ENCODE measurements at places on chromosomes 5 and 9.
A peak's percentile ranks its signal among the peaks of the same experiment; 100 is the strongest.

DNA sequence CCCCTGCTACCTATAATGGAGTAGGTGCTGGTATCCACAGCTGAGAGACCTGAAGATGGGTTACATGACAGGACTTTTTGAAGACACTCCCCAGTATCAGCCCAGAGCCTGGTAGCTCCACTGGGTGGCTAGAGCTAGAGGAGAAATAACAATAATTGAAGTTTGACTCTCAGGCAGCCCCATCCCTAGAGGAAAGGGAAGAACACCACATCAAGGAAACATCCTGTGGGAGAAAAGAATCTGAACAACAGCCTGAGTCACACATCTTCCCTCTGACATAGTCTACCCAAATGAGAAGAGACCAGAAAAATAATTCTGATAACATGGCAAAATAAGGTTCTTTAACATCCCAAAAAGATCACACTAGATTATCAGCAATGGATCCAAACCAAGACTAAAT lies 432.1 kb downstream of the CDH18 start:
- no peak overlapping the region for H3K4me3 ChIP-seq
- no peaks in the 10 kb centered on the region for H3K27me3 ChIP-seq
- no peaks in the 10 kb centered on the region for H3K36me3 ChIP-seq
- H3K27ac ChIP-seq: no peak overlapping the region

- H3K36me3 ChIP-seq: no peaks in the 10 kb centered on the region
- no peaks in the 10 kb centered on the region for H3K27me3 ChIP-seq
- H3K27ac ChIP-seq: no peak overlapping the region
- no peak for DNase-seq
These were observed 33.0 kb upstream of the CEP120 start for GRCh38 chr5:123456242-123456641.

DNA sequence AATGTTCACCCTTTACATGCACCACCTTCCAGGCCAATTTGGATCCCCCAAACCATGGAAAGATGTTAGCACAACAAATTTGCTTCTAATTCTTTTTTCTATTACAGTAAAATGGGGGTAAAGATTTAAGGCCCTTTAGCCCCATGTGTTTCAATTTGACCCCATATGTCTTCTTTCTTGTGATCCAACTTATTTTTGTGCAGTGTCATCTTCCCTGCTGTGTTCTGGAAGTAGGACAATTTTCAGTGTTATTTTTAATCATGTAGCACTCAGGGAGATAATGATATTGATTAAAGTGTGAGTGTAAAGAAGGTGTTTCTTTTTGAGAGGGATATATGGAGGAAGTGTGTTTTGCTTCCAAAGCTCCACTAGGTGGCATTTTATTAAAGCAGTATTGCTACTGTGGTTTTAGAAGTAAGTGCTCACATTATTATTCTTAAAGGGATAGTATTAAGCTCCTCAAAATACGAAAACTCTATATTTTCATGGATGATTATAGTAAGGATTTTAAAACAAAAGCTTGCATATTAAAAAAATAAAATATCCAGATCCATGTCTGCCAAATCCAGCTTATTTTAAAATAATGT lies 118.7 kb upstream of the ATP10B start:
- no peaks in the 10 kb centered on the region for H3K27me3 ChIP-seq
- DNase-seq: no peak
- no peaks in the 10 kb centered on the region for H3K36me3 ChIP-seq
- H3K4me3 ChIP-seq: no peak overlapping the region

GRCh38 chr5:100493996-100494395 lies 41.2 kb upstream of the FAM174A start:
- no peak overlapping the region for H3K27ac ChIP-seq
- H3K36me3 ChIP-seq: no peaks in the 10 kb centered on the region
- no peaks in the 10 kb centered on the region for H3K4me1 ChIP-seq
- no peaks in the 10 kb centered on the region for H3K27me3 ChIP-seq
- no peak for DNase-seq
- H3K4me3 ChIP-seq: no peak overlapping the region

- no peak for DNase-seq
- H3K4me3 ChIP-seq: no peak overlapping the region
- H3K36me3 ChIP-seq: no peaks in the 10 kb centered on the region
- H3K4me1 ChIP-seq: peaks cover 5% of the 10 kb centered on the region
- H3K27ac ChIP-seq: no peak overlapping the region
- no peaks in the 10 kb centered on the region for H3K27me3 ChIP-seq
These were observed 23.6 kb upstream of the KCNIP1 start for GRCh38 chr5:170480260-170480659.

GRCh38 chr9:81772144-81772543 lies 82.8 kb upstream of the TLE1 start:
- H3K27me3 ChIP-seq: no peaks in the 10 kb centered on the region
- no peak overlapping the region for H3K27ac ChIP-seq
- no peaks in the 10 kb centered on the region for H3K36me3 ChIP-seq
- no peak for DNase-seq

DNA sequence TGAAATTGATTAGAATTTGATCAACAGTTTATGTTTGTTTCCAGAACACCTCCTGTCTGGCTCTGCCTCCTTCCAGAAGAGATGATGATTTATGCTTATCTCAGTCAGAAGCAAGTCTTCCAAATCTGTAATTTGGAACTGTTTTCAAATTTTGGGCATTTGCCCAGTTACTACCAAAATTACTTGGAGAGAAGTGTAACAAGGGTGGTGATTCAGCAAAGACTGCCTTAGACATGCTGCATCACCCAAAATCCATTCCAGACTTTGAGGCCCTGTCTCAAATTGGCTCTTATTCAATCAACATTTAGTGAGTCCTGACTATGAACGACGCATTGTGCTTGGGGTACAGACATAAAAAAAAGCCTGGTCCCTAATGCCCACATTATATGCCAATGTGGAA lies 89.4 kb downstream of the SH3TC2 start:
- no peaks in the 10 kb centered on the region for H3K36me3 ChIP-seq
- no peaks in the 10 kb centered on the region for H3K27me3 ChIP-seq
- DNase-seq: peak; percentile 15
- peaks cover 11% of the 10 kb centered on the region for H3K4me1 ChIP-seq
- no peak overlapping the region for H3K27ac ChIP-seq
- H3K4me3 ChIP-seq: no peak overlapping the region

DNA sequence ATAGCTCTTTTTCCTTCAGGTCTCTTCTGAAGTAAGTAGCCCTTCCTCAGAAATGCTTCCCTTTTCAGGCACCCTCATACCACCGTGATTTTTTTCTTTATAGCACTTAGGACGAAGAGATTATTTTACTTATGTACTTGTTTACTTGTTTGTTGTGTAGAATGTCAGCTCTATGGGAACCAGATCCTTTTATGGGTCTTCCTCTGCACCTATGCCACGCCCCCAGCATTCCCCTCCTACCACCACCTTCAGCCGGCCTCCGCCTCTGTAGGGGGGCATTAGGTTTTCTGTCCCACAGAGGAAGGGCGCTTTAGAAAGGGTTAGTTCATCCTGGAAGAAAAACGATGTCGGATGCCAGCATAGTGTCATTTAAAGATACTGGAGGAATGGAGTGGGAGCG lies 1.8 kb downstream of the CDKN2B-AS1 start:
- no peaks in the 10 kb centered on the region for H3K36me3 ChIP-seq
- H3K4me3 ChIP-seq: no peak overlapping the region
- H3K27me3 ChIP-seq: peaks cover 15% of the 10 kb centered on the region
- no peak for DNase-seq
- H3K27ac ChIP-seq: no peak overlapping the region
- peaks cover 10% of the 10 kb centered on the region for H3K4me1 ChIP-seq

DNA sequence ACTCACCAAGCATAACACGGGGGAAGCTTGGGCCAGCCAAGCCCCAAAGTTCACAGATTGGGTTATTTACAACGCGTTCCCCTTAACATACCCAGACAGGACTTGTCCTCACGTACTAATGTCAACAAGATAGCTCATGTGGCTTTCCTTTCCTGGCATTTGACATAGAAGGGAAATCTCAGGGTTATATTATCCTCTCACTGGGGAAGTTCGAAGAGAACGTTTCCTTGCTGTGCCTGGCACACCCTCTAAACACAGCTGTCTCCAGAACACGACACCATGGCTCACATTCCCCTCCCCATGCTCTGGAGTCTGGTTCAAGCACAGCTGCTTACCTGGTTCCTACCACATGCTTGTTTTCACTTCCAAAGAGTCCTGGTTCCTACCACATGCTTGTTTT lies 46.8 kb upstream of the OTULINL start:
- H3K4me3 ChIP-seq: no peak overlapping the region
- H3K4me1 ChIP-seq: no peaks in the 10 kb centered on the region
- H3K27me3 ChIP-seq: no peaks in the 10 kb centered on the region
- no peak overlapping the region for H3K27ac ChIP-seq

- no peak overlapping the region for H3K27ac ChIP-seq
- no peaks in the 10 kb centered on the region for H3K36me3 ChIP-seq
- no peak overlapping the region for H3K4me3 ChIP-seq
- H3K4me1 ChIP-seq: no peaks in the 10 kb centered on the region
- no peaks in the 10 kb centered on the region for H3K27me3 ChIP-seq
These were observed 37.9 kb upstream of the SH3PXD2B start for GRCh38 chr5:172492097-172492840.

GRCh38 chr9:129885018-129885669 lies 49.9 kb downstream of the USP20 start:
- peaks cover 28% of the 10 kb centered on the region for H3K4me1 ChIP-seq
- H3K4me3 ChIP-seq: no peak overlapping the region
- peak; percentile 49 for DNase-seq
- H3K36me3 ChIP-seq: peaks cover 20% of the 10 kb centered on the region
- no peaks in the 10 kb centered on the region for H3K27me3 ChIP-seq
- H3K27ac ChIP-seq: no peak overlapping the region

DNA sequence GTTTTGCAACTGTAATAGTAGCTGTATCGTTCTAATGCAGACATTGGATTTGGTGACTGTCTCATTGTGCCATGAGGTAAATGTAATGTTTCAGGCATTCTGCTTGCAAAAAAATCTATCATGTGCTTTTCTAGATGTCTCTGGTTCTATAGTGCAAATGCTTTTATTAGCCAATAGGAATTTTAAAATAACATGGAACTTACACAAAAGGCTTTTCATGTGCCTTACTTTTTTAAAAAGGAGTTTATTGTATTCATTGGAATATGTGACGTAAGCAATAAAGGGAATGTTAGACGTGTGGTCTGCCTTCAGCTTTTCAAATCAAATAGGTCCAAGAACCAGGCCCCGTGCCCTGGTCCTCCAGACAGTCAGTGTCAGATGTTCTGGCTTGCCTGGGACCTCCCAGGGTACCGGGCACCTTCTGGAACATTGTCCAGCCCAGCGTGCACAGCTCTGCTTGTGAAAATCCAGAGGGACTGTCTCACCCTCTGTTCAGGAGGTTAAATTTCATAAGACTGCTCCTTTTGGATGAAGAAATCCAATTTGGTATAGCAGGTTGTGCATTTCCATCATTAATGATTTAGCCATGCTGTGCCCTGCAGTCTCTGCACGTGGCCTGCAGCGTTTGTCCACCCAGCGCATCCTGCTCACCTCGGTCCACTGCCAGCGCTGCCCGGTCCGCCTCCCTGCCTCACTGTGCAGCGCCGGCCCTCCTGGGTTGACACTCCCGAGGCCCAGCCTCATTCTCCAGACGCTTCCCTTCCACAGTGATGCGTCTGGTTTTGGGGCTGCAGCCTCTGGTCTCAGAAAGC lies 6.6 kb upstream of the AHRR start:
- H3K27me3 ChIP-seq: peaks cover 8% of the 10 kb centered on the region
- no peak for DNase-seq
- H3K4me1 ChIP-seq: peaks cover 8% of the 10 kb centered on the region
- no peak overlapping the region for H3K4me3 ChIP-seq

DNA sequence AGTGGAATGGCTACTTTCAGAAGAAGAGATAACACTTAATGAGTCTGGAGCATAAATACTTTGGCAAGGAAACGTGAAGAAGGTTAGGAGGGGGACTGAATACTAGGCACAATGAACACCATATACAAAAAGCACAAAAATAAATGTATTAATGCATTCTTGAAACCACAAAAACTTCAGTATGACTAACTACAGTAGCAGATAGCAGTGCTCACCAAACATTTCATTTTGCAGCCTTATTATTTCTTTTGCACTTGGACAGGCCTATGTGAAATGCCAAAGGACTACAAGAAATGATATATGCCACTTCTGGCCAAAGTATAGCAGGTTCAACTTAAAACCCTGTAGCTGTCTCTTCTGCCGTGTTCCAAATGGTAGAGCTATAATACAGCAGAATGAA lies 26.3 kb downstream of the UBQLN1 start:
- H3K36me3 ChIP-seq: peaks cover 20% of the 10 kb centered on the region
- no peak overlapping the region for H3K4me3 ChIP-seq
- DNase-seq: no peak
- no peaks in the 10 kb centered on the region for H3K4me1 ChIP-seq

- H3K27ac ChIP-seq: no peak within 1 kb of the TSS
- DNase-seq: no peak
- no peak within 1 kb of the TSS for H3K4me3 ChIP-seq
These were observed at the start of gene ADAMTS13 for GRCh38 chr9:133421615-133422542. Gene ADAMTS13, plus strand, starts transcription at chr9:133422367. Its CDS starts 77 bp downstream, at chr9:133422444.

DNA sequence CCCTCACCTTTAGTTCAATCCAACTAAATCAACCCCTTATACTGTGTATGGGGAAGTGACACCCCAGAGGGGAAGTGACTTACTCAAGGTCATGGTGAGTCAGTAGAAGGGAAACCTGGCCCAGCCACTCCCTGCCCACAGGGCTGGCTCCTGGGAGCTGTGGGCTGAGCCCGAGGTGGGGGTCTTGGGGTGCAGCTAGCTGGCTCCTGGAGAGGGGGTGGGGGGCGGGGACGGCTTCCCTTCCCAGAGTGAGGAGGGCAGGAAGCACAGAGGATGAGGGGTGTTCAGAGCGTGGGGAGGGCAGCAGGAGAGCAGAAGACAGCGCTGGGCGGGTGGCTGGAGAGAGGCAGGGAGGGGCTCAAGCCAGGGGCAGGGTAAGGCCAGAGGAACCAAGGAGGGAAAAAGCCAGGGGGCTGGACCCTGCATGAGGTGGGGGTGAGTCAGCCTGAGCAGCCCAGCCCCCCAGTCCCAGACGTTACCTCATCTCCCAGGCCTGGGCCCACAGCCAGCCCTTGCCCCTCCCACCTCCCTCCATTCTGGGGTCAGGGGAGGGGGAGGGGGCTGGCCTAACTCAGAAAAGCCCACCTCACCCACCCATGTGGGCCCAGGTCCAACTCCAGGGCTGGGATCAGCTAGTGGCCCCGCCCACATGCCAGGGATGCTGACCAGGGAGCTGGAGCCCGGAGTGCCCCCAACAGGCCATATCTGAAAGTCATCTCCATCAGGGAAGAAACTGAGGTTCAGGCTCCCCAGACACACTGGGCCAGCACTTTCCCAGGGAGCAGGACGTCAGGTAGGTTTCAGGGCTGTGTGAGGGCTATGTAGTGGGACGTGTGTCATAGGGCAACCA lies 2.8 kb downstream of the PDLIM7 start:
- H3K27me3 ChIP-seq: no peaks in the 10 kb centered on the region
- no peak for DNase-seq
- peak overlapping the region; percentile 97 for H3K27ac ChIP-seq
- peaks cover 57% of the 10 kb centered on the region for H3K36me3 ChIP-seq
- H3K4me1 ChIP-seq: peaks cover 42% of the 10 kb centered on the region

Measured in trophoblast cell (in vitro differentiated cells and primary cell).